Upper lobe of left lung (tissue), 6 donors: ENCODE measurements at places on chromosomes 6 and 20. TPM values are rescaled to one million over a fixed set of nuclear protein-coding genes. Genes with fewer than 3 reads are reported as not detected.

The ANKRD60 gene
- total RNA-seq, result not detected

The CNKSR3 gene
- total RNA-seq, result 8.7 TPM

The IL20RA gene
- 44.8 TPM for total RNA-seq

The NR2E1 gene
- total RNA-seq, result not detected

The XKR7 gene
- total RNA-seq, result under 0.01 TPM

The C2 gene
- 170 TPM for total RNA-seq

The DEFB124 gene
- not detected for total RNA-seq

The PRDM13 gene
- not detected for total RNA-seq

The PPDPF gene
- total RNA-seq, result 465 TPM

The C20orf202 gene
- 0.55 TPM for total RNA-seq

The DAAM2 gene
- 32.7 TPM for total RNA-seq

- no peak for DNase-seq
Observed at GRCh38 chr6:138484018-138484731, 15.1 kb downstream of the NHSL1 start.

- DNase-seq, result peak; percentile 53
Observed at GRCh38 chr6:106539936-106540335, 89.4 kb downstream of the RTN4IP1 start.

- DNase-seq, result peak; percentile 77
Observed at GRCh38 chr6:7261852-7262461, 51.0 kb downstream of the SSR1 start.

- no peak for DNase-seq
Observed at GRCh38 chr6:135021310-135022049, 33.1 kb downstream of the HBS1L start.

DNA sequence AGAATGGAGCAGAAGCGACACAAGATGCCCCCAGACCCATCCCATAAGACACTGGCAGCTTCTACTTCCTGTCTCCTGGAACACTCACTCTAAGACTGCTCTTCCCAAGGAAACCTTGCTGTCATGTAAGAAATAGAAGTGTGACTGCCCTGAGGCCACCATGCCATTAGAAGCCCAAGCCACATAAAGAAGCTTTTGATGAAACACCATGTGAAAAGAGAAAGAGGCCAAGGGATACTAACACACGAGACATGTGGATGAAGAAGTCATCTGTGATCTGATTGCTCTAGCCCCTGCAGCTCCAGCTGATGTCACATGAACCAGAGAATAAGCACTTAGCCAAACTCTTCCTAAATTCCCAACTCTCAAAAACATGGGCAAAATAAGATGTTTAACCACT is 117.9 kb upstream of the PCSK2 start:
- no peak for DNase-seq

DNA sequence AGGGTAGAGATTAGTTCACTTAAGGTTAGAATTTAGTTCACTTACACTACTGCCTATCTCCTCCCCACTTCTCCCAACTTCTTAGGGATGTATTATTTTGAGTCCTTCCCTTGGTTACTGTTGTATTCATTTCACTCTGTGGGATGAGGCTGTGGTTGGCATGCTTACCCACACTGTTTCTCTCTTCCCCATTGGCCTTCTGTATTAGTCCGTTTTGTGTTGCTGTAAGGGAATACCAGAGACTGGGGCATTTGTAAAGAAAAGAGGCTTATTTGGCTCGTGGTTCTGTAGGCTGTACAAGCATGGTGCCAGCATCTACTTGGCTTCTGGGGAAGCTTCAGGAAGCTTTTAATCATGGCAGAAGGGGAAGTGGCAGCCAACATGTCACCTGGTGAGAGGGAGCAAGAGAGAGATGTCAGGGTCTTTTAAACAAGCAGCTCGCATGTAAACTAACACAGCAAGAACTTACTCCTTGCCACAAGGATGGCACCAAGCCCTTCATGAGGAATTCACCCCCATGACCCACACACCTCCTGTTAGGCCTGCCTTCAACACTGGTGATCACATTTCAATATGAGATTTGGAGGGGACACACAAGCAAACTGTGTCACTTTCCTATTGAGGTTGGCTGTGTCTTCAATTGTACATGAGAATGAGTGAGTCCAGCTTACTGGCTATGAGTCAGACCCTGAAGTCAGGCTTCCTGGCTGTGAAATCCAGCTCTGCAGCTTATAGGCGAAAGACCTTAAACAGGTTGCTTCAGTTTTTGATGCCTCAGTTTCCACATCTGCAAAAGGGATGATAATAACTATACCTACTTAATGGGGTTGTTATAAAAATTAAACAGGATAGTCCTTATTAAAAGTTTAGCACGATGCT is 53.3 kb downstream of the SYNDIG1 start:
- no peak for DNase-seq

DNA sequence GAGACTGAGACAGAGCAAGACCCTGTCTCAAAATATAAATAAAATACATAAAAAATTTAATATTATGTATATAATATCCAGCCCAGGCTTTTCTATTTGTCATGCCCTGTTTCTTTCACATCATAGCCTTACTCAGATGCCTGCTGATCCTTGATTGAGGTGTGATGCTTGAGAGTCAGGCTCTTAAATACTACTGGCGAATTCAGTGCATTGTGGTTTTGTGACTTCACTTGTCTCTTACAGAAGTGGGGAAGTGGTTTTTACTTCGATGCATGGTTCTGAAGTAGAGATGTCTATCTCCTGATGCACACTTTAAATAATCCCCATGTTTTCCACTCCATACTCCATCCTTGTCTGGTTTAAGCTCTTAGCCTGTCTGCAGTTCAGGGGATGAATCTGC is 29.1 kb downstream of the ASXL1 start:
- no peak for DNase-seq

GRCh38 chr20:14829906-14830305 is 492.5 kb upstream of the FLRT3 start:
- no peak for DNase-seq

DNA sequence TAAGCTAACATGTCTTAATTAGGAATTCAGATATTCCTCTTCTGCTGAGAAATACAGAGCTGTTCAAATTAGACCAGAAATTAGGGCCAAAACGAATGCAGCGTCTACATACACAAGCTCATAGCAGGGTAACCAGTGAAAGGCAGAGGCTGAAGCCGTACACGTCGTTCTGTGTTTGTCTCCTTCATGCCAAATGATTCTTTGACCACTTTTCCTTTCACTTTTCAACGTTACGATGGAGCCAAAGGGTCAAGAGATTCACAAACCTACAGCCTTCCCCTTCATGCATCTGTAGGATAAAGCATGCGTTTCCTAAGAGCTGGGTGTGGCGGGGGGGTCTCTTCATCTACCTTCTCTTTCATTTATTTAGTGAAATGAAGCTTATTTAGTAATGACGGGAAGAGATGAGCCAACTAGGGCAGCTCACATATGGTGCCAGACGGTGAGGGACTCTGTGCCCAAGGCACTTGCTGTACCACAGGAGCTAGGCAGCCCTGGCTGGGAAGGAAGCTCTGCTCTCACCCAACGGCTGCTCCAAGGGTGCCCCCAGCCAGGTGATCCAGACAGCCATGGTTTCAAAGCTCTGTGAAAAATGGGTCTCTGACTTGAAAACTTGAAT is 178.0 kb downstream of the ATXN1 start:
- no peak for DNase-seq

GRCh38 chr6:2581611-2582010 is 169.1 kb downstream of the MYLK4 start:
- DNase-seq, result no peak

GRCh38 chr20:43975096-43975768 is 60.6 kb downstream of the TOX2 start:
- DNase-seq, result no peak

- DNase-seq, result no peak
Observed at GRCh38 chr6:115667478-115668026, 393.1 kb downstream of the FRK start.

DNA sequence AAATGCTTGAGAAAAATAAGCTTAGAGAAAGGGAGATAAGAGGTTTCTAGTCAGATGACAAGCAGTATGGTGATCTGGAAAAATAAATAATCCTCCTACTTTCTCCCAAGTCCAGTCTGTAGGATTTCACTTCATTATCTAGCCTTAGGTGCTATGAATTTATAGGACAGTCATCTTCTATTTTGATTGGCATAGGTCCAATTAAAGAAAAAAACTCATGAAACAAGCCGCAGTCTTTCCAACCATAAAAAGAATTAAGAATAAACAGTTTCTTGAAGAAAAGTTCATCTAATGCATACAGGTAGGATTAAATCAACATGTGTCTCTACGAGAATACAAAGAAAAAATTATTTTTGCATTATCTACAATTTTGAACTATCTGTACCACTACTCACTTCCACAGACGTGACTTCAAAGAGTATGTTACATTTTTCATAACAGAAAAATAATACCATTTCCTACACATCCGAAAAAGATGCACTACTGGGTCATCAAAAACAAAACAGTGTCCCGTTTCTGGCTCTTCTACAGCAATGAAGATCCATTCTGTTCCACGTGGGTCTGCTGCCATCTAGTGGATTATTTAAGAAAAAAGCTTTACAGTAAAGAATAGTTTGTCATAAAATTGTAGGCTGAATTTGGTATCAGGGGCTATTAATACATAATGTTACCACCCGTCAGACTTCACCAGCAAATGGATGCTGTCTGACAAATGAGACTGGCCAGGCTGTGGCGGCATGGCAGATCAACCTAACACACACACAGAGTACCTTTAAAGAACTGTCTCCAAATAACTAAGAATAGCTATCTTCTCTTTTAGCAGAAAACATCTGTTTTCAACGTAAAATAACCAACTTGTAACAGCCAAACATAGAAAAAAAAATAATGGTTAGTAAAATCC is 28.9 kb downstream of the STX7 start:
- DNase-seq, result no peak

GRCh38 chr6:144321839-144322591 is 36.9 kb downstream of the UTRN start:
- no peak for DNase-seq

- no peak for DNase-seq
Observed at GRCh38 chr20:53527196-53527595, 66.4 kb downstream of the ZNF217 start.

GRCh38 chr6:30781743-30782424 is 37.5 kb upstream of the IER3 start:
- peak; percentile 94 for DNase-seq

DNA sequence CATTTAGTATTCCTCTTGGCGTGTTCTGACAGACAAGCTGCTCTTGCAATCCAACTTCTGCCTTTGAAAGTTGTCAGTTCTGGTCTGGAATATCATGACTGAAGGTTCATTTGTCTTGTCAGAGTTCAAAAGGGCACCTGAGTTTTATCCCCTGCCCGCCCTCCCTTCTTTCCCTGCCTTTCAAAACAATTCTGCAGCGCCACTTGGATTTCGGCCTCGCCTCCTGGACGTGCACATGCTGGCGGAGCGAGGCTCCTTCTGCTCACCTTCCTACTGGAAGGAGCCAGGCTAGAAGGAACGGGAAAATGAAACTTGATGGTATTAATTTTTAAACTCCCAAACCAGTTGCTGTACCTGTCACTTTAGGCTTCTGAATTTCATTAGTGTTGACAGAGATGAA is 55.7 kb upstream of the HDGFL1 start:
- no peak for DNase-seq

DNA sequence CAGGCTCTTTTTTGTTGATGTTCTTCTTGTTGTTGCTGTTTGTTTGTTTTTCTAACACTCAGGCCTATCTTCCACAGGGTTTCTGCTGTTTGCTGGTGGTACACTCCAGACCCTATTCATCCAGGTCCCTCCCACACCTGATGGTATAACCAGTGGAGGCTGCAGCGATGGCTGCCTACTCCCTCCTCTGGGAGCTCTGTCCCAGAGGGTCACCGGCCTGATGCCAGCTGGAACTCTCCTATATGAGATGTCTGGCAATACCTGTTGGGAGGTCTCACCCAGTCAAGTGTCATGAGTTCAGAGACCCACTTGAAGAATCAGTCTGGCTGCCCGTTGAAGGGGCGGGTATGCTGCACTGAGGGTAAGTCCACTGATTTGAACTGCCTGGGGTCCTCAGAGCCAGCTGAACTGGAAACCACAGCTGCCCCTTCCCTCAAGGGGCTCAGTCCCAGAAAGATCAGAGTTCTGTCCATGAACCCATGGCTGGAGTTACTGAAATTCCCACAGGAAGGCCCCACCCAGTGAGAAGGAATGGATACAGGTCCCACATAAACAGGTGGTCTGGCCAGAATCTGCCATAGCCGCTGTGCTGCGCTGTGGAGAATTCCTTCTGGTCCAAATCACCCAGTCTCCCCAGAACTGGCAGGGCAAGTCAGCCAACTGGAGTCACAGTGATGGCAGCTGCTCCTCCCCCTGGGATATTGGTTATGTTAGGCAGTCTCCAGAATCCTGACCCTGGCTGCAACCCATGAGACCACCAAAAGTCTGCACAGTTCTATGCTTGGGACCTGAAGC is 664.4 kb downstream of the FRK start:
- DNase-seq, result no peak

- peak; percentile 54 for DNase-seq
Observed at GRCh38 chr20:25539742-25540672, 45.3 kb downstream of the NINL start.

DNA sequence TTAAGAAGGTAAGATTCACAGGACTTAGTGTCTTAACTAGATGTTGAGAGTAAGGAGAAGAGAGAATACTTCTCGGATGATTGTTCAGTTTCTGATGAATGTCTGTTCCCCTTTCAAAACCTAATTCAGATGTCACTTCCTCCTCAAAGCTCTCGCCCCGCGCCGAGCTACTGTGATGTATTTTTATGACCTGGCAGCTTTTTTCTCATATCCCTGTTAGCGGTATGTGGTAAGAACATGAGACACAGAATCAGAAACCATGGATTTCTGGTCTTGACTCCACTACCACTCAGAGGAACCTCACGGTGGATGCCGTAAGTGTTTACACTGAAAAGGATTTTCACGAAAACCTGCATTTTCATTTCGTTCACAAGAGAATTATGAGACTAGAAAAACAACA is 48.4 kb downstream of the CEP43 start:
- peak; percentile 64 for DNase-seq

DNA sequence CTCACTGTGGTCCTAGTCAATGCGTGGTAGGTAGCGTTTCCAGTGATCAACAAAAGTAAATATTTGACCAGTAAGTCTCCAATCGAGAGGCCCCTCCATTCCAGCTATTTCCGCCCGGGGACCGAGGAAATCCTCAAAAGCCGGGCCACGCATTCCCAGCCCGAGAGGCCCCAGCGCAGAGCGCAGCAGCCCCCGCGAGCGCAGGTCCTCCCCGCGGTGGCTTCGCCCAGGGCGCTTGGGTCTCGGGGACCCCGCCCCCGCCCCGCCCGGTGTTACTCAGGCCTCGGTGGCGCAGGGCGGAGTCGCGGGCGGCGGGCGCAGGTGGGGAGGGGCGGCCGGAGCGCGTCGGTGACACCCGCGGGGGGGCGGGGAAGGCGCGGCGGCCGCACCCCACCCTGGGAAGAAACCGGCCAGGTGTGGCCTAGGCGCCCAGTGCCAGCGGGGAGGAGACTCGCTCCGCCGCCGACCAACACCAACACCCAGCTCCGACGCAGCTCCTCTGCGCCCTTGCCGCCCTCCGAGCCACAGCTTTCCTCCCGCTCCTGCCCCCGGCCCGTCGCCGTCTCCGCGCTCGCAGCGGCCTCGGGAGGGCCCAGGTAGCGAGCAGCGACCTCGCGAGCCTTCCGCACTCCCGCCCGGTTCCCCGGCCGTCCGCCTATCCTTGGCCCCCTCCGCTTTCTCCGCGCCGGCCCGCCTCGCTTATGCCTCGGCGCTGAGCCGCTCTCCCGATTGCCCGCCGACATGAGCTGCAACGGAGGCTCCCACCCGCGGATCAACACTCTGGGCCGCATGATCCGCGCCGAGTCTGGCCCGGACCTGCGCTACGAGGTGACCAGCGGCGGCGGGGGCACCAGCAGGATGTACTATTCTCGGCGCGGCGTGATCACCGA is at the start of gene DSP:
DSP (plus strand) TSS at position 497 of the 890 bp plus-strand sequence; CDS start at position 742, 245 bp downstream.
- DNase-seq, result peak; percentile 78
